PC-9 (cell line): ENCODE measurements at places on chromosomes 11 and 22. TPM values are rescaled to one million over a fixed set of nuclear protein-coding genes. Genes with fewer than 3 reads are reported as not detected.

C22orf15 gene
- total RNA-seq: not detected in 2 replicates

DNA sequence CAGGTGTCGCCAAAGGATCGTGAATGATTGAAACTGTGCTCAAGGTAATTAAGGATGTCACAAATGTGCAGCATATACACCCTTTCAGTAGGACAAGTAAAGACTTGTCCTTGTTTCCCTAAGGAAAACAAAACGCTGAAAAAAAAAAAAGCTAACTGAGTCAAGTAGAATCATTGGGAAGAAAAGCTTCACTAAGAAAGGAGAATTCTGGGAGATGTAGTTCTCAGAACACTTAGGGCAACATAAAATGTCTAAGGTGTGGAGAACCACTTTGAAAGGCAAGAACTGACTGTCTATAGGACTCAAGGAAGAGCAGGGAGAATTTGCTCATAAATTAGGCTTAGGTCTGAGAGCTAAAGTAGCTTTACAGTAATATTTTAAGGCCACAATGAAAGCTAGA is 2.9 kb upstream of the OR5T1 start:
- DNase-seq: no peak

DNA sequence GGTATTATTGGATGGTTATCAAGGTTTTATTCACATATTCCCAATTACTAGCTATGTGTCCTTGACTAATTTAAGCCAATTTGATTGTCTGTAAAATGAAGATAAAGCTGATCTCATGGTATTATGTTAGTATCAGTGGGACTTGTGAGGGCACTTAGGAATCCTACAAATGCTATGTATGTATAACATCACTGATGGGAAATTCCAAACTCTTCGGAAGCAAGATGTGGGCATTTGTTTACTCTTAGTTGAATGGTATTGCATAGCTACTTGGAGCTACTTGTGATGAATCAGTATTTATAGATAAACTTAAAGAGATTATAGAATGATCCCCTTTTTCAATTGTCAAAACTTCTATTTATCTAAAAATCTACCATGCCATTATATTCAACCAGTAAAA is 239.9 kb downstream of the CNTN5 start:
- no peak for DNase-seq

GRCh38 chr22:44188986-44189630 is 8.4 kb downstream of the PARVG start:
- no peak for DNase-seq

GRCh38 chr11:88886796-88887195 is 179.0 kb downstream of the GRM5 start:
- peak; percentile 41 for DNase-seq
